Activated T-helper 17 cell treated with anti-CD3 and anti-CD28 coated beads, Interleukin-2, amount 50 U/mL, for 72 hours (primary cell): ENCODE measurements at places on chromosomes 3 and 15. TPM values are rescaled to one million over a fixed set of nuclear protein-coding genes. Genes with fewer than 3 reads are reported as not detected.
A peak's percentile ranks its signal among the peaks of the same experiment; 100 is the strongest.

Gene PLAAT1
- not detected for total RNA-seq

Gene STRIT1
- not detected for total RNA-seq

- H3K36me3 ChIP-seq: no peaks in the 10 kb centered on the region
- H3K27ac ChIP-seq: peak overlapping the region; percentile 9
- no peak overlapping the region for H3K4me3 ChIP-seq
- no peaks in the 10 kb centered on the region for H3K27me3 ChIP-seq
- ATAC-seq: no peak
These were observed 15.0 kb upstream of the DAG1 start for GRCh38 chr3:49454898-49455681.

DNA sequence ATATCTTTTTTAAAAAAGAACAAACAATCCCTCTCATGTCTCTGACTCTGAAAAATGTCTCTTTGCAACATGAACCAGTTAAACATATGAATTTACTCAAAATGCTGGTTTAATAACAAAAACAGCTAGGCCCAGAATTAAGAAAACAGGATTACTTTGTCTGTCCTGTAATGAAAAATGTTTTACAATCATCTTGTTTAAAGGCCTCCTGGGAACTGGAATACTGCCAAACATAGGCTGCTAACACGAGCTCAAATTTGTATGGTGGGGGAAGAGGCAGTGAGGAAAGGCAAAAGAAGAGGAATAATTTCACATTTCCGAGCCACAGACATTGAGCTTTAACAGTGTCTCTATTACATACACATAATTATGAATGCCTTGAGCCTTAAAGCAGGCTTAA lies 61.7 kb upstream of the PPIB start:
- no peaks in the 10 kb centered on the region for H3K27me3 ChIP-seq
- peaks cover 24% of the 10 kb centered on the region for H3K4me1 ChIP-seq
- no peak for ATAC-seq
- H3K4me3 ChIP-seq: no peak overlapping the region

DNA sequence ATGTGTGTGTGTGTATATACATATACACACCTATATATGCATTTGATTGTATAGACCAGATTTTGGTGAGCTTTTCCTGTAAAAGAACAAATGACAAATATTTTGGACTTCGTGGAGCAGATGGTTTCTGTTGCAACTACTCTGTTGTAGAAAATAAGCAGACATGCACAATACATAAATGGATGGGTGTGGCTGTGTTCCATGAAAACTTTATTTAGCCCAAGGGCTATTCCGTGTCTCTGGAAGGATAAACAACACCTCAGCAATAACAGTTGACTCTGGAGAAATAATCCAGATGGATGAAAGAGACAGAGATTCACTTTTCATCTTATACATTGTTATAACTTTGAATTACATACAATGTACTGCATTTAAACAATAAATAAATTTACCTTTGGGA lies 441.4 kb downstream of the CNTN3 start:
- H3K4me3 ChIP-seq: no peak overlapping the region
- H3K36me3 ChIP-seq: no peaks in the 10 kb centered on the region
- H3K27ac ChIP-seq: no peak overlapping the region
- H3K4me1 ChIP-seq: no peaks in the 10 kb centered on the region
- no peaks in the 10 kb centered on the region for H3K27me3 ChIP-seq

DNA sequence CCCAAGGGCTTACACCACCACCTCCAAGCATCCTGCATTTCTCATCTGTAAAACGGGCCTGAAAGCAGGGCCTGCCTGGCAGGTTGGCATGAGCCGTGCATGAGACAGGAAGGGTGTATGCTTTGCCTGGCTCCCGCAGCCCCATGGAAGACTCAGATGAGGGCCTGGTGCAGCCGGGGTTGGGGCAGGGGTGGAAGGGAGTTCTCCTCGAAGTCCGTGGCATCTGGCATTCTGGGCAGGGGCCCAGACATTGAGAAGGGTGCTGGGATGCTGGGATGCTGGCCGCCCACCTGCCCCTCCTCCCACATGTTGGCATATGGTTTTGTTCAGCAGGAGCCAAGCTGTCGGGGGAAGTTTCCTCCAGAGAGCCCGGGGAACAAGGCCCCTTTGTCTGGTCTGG lies 13.0 kb upstream of the FBLN2 start:
- no peak for ATAC-seq
- peaks cover 29% of the 10 kb centered on the region for H3K27me3 ChIP-seq
- H3K27ac ChIP-seq: no peak overlapping the region
- H3K4me3 ChIP-seq: no peak overlapping the region
- H3K4me1 ChIP-seq: peaks cover 3% of the 10 kb centered on the region
- H3K36me3 ChIP-seq: no peaks in the 10 kb centered on the region

DNA sequence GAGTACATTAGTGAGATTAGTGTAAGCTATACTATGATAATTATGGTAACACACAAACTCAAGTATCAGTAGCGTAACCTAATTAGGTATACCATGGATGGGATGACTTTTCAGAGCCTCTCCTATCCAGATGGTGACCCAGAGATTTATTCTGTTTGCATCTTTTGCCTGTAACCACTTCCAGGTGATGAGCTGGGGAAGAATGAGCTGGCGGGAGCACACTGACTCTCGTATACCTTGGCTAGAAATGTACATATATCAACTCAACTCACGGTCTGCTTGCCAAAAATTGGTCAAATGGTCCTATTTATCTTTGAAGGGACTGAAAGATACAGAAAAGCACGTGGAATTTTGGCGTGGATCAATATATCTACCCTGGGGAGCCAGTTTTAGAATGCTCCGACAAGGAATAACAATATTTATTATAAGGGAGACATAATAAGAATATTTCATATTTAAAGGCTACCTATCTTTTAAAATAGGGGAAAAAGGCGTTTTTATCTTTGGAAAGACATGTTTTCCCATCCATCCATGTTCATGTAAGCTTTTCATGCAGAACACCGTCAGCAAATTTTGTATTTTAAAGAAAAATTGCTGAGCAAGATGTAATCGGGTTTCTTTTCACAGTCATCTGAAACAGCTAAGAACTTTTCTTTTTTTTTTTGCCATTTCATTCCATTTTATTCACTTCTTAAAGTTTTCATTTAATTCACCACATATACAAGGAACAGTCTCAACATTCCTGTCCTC lies 502.6 kb upstream of the CBLB start:
- H3K36me3 ChIP-seq: no peaks in the 10 kb centered on the region
- H3K27me3 ChIP-seq: no peaks in the 10 kb centered on the region
- H3K27ac ChIP-seq: no peak overlapping the region
- ATAC-seq: no peak
